Muscle of arm (tissue), 14 donors: ENCODE measurements at places on chromosomes 3 and 15. TPM values are rescaled to one million over a fixed set of nuclear protein-coding genes. Genes with fewer than 3 reads are reported as not detected.

GRCh38 chr3:124840331-124840730 is 46.8 kb downstream of the ITGB5 start:
- no peak for DNase-seq

DNA sequence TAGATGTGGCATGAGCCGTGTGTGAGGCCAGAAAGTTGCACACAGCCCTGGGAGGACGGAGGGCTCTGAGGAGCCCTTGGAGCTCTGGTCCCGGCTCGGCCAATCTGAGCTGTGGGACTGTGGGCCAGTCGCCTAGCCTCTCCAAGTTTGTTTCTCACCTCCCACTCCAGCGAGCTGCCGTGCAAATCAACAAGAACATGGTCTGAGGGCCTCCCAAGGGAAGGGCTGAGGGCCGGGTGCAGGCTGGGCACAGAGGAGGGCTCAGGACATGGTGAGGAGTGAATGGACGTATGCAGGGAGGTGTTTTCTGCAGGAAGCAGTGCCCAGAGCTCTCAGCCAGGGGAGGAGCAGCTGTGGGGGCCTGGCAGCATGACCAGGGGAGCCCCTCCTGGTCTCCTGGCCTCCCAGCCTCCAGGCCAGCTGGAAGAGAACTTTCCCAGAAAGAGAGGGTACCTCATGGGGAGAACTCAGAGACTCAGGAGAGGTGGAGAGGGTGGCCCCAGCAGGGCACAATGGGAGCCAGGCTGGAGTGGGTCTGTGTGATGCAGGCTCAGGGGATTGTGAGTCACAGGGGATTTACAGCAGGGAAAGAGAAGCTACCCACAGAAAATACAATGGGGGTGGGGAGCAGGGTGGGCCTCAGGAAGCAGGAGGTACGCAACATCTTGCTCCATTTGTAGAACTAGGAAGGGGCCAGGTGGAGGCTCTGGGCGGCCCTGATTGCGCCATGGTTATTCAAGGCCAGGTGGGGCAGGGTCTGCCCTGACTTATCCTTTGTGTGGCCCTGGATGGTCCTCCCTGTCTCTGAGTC is 24.8 kb downstream of the PSTPIP1 start:
- no peak for DNase-seq

The CHRM5 gene
- 0.15 TPM for polyA plus RNA-seq

GRCh38 chr3:126961191-126961790 is 21.6 kb upstream of the PLXNA1 start:
- DNase-seq = peak; percentile 52

DNA sequence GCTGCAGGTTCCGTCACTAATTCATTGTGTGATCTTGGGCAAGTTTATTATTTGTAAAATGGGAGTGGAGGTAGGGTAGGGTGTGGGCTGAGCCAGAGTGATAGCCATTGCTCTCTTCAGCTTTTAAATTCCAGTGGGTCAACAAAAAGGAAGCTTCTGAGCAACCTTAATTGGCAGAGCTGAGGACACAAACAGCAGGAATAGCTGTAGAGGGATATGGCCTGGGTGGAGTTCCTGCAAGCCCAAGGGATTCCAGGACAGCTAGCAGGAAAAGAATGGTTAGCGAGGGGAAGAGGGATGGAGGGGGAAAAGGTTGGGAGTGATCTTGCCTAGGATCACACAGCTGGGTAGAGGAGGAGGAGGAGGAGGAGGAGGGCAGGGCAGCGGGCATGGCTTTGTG is 11.4 kb downstream of the CCK start:
- no peak for DNase-seq

DNA sequence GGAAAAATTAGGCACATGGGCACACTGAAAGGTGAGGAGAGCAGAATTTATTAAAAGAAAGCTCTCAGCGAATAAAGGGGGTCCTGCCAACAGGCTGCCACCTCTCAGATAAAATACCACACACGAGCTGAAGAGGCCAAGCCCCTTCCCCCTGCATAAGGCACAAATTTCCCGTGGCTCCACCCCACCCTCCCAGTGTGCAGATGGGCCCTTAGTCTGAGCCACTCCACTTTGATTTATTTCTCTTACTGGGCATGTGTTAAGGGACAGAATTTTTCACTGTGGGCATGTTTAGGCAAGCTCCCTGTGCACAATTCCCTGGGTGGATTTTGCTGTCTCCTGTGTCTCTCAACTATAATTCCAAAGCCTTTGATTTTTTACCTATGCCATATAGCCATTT is 409.8 kb downstream of the TBL1XR1 start:
- no peak for DNase-seq

DNA sequence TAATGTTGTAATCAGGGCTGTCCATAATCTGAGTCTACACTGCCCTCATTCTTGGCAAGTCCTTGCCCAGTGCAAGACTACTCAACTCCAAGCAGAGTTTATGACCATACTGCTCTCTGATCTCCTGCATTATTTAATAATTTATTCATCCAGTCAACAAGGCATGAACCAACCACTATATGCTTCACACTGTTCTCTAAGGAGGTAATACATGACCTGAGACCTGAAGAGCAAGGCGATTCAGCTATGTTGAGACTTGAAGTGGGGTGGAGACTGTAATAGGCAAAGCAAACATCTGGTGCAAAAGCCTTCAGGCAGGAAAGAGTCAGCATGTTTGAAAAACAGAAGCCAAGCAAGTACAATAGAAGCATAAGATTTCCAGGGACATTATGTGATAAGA is 1362.8 kb downstream of the ROBO2 start:
- DNase-seq = no peak

The TMEM212 gene
- polyA plus RNA-seq = 0.14 TPM

GRCh38 chr3:143648708-143649107 is 199.6 kb downstream of the SLC9A9 start:
- DNase-seq = no peak

DNA sequence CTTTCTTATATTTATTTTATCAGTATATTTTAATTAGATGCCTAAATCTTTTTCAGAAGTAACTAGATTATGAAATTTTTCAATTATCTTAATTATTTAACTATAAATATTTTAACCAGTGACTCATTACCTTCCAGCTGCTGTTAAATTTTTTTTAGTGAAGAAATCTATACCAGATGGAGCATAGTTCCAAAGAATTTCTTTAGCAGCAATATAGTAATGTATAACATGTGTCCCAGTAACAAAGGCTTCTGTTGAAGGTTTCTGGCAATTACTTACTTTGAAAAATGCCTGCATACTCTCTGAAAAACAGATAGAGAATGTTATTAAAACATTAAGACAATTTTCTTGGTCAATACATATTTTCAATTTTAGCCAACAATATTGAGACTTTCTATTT is 45.1 kb upstream of the CP start:
- no peak for DNase-seq

- DNase-seq = no peak
These were observed 149.4 kb downstream of the LRRK1 start for GRCh38 chr15:101068523-101068960.

The ERC2 gene
- polyA plus RNA-seq = 1.4 TPM

The MAN2C1 gene
- polyA plus RNA-seq = 65.2 TPM

DNA sequence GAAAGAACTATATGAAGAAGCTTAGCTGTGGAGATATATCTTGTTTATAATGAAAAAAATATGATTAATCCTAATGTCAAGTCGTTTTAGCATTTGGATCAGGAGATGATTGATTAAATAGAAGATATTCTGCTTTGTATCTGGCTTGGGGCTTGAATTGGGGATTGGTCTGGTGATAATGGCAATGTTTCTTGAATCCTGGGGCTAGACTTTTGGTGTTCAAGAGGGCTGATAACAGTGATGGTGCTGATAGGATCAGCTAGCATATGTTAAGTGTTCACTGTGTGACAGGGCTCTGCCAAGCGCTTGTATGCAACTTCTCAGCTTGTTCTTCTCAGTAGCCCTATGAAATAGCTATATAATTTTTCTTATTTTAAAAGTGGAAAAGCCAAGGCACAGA is 20.2 kb downstream of the CNOT10 start:
- no peak for DNase-seq

- DNase-seq = no peak
These were observed 745.0 kb upstream of the BCHE start for GRCh38 chr3:166582236-166582635.

GRCh38 chr15:94059013-94059587 is 172.3 kb upstream of the MCTP2 start:
- no peak for DNase-seq

DNA sequence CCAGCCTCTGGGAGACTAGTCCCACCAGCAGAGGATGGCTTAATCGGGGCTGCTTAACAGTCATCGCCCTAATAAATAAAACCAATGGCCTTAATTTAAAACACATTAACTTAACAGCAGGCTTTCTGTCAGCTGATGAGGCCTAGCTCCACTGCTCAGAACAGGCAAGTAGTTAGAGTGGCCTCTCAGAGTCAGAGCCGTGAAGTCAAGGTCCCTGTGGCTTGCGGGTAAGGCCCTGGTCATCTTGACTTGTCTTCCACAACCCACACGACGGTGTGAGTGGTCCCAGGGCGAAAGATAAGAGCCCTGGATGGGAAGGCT is 11.8 kb downstream of the XXYLT1 start:
- no peak for DNase-seq

The GOLGA6L24 gene
- polyA plus RNA-seq = not detected

- no peak for DNase-seq
These were observed 39.7 kb downstream of the ABTB1 start for GRCh38 chr3:127712461-127712860.

The QTRT2 gene
- 15.8 TPM for polyA plus RNA-seq

DNA sequence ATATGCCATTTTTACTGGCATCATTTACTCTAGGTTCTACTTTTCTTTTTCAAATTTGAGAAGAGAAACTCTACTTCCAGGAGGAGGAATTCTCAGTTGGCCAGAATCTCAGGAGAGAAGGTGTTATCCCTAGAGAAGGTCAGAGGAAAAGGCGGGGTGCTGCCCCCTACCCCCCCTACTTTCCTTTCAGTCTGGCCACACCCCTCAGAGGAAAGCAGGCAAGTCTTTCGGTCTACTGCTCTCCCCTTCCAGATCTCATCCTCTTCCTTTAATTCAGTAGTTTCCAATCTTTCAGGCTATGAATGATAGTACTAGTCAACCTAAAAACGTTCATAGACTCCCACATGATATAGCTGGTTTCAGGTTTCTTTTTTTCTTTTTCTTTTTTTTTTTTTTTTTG is 366.5 kb upstream of the TBL1XR1 start:
- no peak for DNase-seq

GRCh38 chr3:151011427-151011826 is 38.9 kb upstream of the CLRN1 start:
- DNase-seq = no peak

GRCh38 chr3:3783696-3784095 is 15.5 kb upstream of the LRRN1 start:
- DNase-seq = peak; percentile 39

GRCh38 chr3:184716622-184717398 is 4.9 kb upstream of the MAGEF1 start:
- peak; percentile 62 for DNase-seq

- DNase-seq = no peak
These were observed 47.8 kb upstream of the TMEM158 start for GRCh38 chr3:45273681-45274515.

The ZBTB38 gene
- polyA plus RNA-seq = 17.6 TPM

DNA sequence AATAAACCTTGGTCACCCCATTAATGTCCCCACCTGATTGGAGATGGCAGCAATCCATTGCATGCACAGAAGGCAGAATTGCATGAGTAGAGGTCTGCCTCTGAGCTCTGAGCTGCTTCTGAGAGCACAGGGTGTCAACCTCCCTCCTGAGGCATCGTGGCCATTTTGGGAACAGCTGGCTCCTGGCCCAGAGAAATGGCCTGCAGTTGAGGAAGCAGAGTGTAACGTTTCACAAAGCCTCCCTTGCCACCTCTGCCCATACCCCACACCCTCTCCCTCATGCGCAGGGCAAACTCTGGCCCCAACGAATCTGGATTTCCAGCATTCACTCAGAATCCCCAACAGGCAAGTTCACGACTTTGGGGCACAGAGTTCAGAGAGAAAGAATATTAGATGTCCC is 198.9 kb downstream of the ADAMTS9 start:
- DNase-seq = no peak

The CSTA gene
- polyA plus RNA-seq = 0.34 TPM

DNA sequence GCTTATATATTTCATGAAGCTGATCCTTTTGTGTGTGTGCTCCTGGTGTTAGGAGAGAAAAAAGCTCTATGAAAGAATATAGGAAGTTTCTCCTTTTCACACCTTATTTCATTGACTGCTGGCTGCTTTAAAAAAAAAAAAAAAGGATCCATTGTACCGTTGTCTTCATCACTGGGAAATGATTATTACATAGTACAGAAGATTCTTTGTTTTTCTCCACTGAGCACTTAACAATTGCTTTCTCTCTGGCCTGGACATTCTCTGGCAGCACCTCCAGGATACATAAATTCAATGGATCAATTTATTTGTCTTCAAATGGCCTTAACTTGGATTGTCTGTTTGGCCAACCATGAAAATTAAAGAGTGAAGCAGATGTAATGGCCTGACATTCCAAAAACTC is 37.2 kb downstream of the DPH3 start:
- DNase-seq = no peak

The ZNF620 gene
- 3.1 TPM for polyA plus RNA-seq

DNA sequence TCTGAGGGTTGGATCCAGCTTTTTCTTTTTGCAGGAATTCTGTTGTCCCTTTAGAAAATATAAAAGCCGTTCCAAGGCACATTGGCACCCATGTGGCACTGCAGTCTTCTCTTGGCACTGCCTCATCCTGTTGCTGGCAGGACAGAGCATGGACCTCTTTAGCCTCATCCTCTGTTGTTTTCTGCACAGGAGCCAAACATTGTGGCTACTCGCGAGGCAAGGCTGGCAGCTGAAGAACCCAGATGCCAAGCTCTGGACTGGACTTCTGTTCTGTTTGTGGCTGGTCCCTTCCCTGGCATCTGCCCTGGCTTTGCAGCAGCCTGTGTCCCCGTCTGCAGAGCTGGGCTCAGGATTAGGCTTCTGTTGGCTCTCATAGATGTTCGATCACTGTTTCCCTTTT is 224.7 kb upstream of the TBC1D5 start:
- DNase-seq = no peak

DNA sequence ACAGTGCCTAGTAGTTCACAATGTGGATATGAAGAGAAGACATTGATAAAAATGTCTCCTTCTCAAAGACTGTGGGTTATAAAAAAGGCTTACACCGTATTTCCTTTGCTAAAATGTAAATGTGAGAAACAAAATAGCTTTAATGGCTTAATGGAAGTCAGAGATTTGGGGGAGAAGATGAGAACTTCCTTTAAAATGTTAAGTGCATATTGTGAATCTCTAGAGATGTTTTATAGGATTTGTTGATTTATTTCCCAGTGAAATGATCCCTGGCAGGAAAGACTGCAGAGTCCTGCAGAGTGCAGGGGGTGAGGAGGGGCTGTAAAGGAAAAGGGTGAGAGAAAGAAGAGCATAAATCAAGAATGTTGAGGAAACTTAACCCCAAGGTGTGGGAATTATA is 305.1 kb downstream of the GAP43 start:
- DNase-seq = no peak

DNA sequence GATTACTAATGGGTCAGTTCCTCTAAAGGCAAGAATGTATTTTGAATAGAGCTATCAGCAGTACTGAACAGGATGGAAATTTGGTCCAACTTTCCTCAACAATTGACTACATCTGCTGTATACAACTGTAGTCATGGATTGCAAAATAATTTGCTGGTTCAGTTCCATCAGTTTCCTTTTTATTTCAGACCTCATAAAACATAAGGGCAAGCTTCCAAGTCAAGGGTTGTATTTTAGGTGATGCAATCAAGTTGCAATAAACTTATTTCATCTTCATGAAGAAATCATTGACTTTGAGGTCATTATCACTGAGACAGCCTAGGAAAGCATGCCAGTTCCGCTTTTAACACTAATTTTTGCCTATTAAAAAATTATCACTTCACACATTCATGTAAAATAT is 90.4 kb upstream of the TSEN2 start:
- DNase-seq = peak; percentile 64

The CFAP44 gene
- 10.1 TPM for polyA plus RNA-seq

GRCh38 chr3:15206662-15207576 is 873 bp downstream of the CAPN7 start:
- DNase-seq = peak; percentile 22

The SCAANT1 gene
- not detected for polyA plus RNA-seq

The ZIC1 gene
- polyA plus RNA-seq = 28.0 TPM

The SPINK8 gene
- polyA plus RNA-seq = not detected
